Aorta (tissue), 5 donors: ENCODE measurements at places on chromosomes 1 and 21.
A peak's percentile ranks its signal among the peaks of the same experiment; 100 is the strongest.

GRCh38 chr1:183210681-183211080 is 24.6 kb downstream of the LAMC2 start:
- no peaks in the 10 kb centered on the region for H3K27me3 ChIP-seq
- H3K4me1 ChIP-seq, result no peaks in the 10 kb centered on the region
- H3K4me3 ChIP-seq, result no peak overlapping the region
- H3K27ac ChIP-seq, result no peak overlapping the region
- DNase-seq, result no peak

DNA sequence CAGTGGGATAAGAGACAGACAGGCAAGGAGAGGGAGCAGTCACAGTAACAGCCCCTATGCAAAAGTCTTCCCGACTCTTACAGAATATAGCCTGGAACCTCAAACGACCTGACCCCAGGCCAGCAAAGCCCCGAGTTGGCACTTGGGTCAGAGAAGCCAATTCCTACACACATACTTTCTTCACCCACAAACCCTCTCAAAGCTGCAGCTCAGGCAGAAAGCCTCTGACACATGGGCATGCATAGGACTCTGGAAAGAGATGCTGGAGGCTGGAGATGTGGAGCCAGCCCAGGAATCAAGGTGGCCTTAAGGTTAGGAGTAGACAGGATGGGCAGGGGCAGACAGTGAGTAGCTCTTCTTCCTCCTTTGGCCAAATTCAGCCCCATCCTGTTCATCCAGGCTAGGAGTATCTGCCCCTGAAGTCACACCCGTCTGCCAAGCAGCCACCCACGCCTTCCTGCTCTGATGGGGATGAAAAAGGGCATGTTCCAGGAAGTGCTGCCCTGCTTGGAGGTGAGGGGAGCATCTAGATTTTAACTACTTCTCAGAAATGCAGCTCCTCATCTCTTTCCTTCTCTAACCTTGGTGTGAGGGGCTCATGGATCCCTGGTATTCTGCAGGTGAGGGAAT is 7.8 kb downstream of the SLC41A1 start:
- no peak overlapping the region for H3K4me3 ChIP-seq
- H3K27ac ChIP-seq, result no peak overlapping the region
- H3K36me3 ChIP-seq, result no peaks in the 10 kb centered on the region
- H3K4me1 ChIP-seq, result peaks cover 16% of the 10 kb centered on the region
- peak; percentile 72 for DNase-seq

- no peaks in the 10 kb centered on the region for H3K27me3 ChIP-seq
- DNase-seq, result peak; percentile 53
- no peaks in the 10 kb centered on the region for H3K36me3 ChIP-seq
- H3K4me3 ChIP-seq, result no peak overlapping the region
Observed at GRCh38 chr21:35850542-35851103, 209.7 kb downstream of the SETD4 start.

- no peak for DNase-seq
- no peak overlapping the region for H3K27ac ChIP-seq
- no peak overlapping the region for H3K4me3 ChIP-seq
Observed at GRCh38 chr1:247561711-247562110, 12.8 kb downstream of the GCSAML start.

DNA sequence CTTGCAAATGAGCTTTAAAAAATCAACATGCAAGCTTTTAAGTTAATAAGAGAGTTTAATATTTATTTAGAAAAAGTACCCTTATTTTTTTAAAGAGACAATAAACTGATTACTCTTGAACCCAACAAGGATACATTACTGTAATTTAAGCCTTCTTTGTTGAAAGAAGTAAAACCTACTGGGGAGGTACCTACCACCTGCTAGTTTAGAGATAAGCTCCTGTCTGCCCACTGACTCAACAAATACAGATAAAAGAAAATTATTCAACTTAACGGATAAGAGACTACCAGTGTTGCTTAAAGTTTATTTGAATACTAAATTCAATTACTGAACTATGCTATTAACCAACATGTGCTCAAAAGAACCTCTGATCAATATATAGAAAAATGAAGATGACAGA is 23.1 kb downstream of the USP24 start:
- H3K27me3 ChIP-seq, result no peaks in the 10 kb centered on the region
- no peak overlapping the region for H3K27ac ChIP-seq
- H3K36me3 ChIP-seq, result no peaks in the 10 kb centered on the region
- no peak overlapping the region for H3K4me3 ChIP-seq
- peaks cover 3% of the 10 kb centered on the region for H3K4me1 ChIP-seq
- no peak for DNase-seq

- no peak overlapping the region for H3K4me3 ChIP-seq
- no peaks in the 10 kb centered on the region for H3K4me1 ChIP-seq
- no peak overlapping the region for H3K27ac ChIP-seq
- DNase-seq, result no peak
Observed at GRCh38 chr1:180933141-180933540, 20.4 kb downstream of the KIAA1614 start.

- H3K4me3 ChIP-seq, result no peak overlapping the region
- peaks cover 7% of the 10 kb centered on the region for H3K4me1 ChIP-seq
- no peaks in the 10 kb centered on the region for H3K36me3 ChIP-seq
- DNase-seq, result no peak
Observed at GRCh38 chr21:41932191-41932575, 21.6 kb downstream of the C2CD2 start.

DNA sequence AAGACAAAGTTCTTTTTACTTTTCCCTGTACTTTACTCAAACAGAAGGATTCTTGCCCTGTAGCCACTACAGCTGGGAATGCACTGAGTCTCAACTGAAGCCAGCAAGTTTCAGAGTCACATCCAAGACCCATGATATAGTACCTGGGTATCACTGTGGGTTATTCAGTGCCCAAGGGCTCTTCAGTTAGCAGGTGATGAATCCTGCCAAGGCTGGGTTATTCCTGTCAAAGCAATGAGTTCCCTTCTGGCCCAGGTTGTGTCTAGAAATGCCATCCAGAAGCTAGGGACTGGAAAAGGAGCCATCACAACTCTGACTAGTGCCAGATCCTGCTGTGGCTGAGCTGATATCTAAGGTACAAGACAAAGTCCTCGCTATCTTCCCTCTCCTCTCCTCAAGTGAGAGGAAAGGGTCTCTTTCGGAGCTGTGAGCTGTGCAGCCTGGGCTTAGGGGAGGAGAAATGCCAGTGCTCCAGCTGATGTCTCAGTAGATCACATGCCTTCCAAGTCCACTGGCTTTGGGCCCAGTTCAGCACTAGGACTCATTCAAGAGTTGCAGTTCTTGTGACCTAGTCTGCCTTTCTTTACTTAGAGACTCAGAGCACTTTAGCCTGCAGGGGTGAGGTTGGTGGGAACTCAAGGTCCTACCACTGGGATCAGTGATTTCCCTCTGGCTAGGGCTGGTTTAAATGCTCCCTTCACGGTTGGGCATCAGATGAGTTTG is 369.4 kb downstream of the TBX15 start:
- H3K27me3 ChIP-seq, result no peaks in the 10 kb centered on the region
- no peaks in the 10 kb centered on the region for H3K36me3 ChIP-seq
- H3K4me1 ChIP-seq, result no peaks in the 10 kb centered on the region
- no peak overlapping the region for H3K27ac ChIP-seq
- no peak for DNase-seq

- no peak overlapping the region for H3K27ac ChIP-seq
- DNase-seq, result no peak
- H3K27me3 ChIP-seq, result no peaks in the 10 kb centered on the region
- H3K4me1 ChIP-seq, result peaks cover 5% of the 10 kb centered on the region
- H3K4me3 ChIP-seq, result no peak overlapping the region
Observed at GRCh38 chr1:84159533-84160240, 15.6 kb downstream of the PRKACB start.

GRCh38 chr1:34075576-34075975 is 89.5 kb downstream of the CSMD2 start:
- H3K27ac ChIP-seq, result no peak overlapping the region
- DNase-seq, result no peak
- no peaks in the 10 kb centered on the region for H3K36me3 ChIP-seq
- no peaks in the 10 kb centered on the region for H3K4me1 ChIP-seq
- no peaks in the 10 kb centered on the region for H3K27me3 ChIP-seq
- no peak overlapping the region for H3K4me3 ChIP-seq

- H3K4me3 ChIP-seq, result no peak overlapping the region
- peak; percentile 90 for DNase-seq
- peak overlapping the region; percentile 51 for H3K27ac ChIP-seq
- H3K4me1 ChIP-seq, result peaks cover 8% of the 10 kb centered on the region
- H3K27me3 ChIP-seq, result no peaks in the 10 kb centered on the region
- H3K36me3 ChIP-seq, result no peaks in the 10 kb centered on the region
Observed at GRCh38 chr1:225817611-225818061, 7.7 kb downstream of the EPHX1 start.

- H3K36me3 ChIP-seq, result no peaks in the 10 kb centered on the region
- H3K4me1 ChIP-seq, result peaks cover 2% of the 10 kb centered on the region
- DNase-seq, result no peak
- no peaks in the 10 kb centered on the region for H3K27me3 ChIP-seq
Observed at GRCh38 chr1:10020086-10020485, 12.7 kb upstream of the UBE4B start.

- H3K4me3 ChIP-seq, result no peak overlapping the region
- no peaks in the 10 kb centered on the region for H3K36me3 ChIP-seq
- H3K4me1 ChIP-seq, result no peaks in the 10 kb centered on the region
- H3K27ac ChIP-seq, result no peak overlapping the region
Observed at GRCh38 chr1:173410133-173410793, 66.9 kb upstream of the PRDX6 start.

GRCh38 chr1:4110888-4111287 is 210.8 kb upstream of the C1orf174 start:
- no peak overlapping the region for H3K4me3 ChIP-seq
- DNase-seq, result peak; percentile 49
- H3K27ac ChIP-seq, result no peak overlapping the region
- H3K36me3 ChIP-seq, result no peaks in the 10 kb centered on the region

GRCh38 chr1:215704089-215704860 is 137.2 kb downstream of the KCTD3 start:
- H3K36me3 ChIP-seq, result no peaks in the 10 kb centered on the region
- H3K4me1 ChIP-seq, result no peaks in the 10 kb centered on the region
- no peak overlapping the region for H3K4me3 ChIP-seq
- no peak for DNase-seq
- H3K27me3 ChIP-seq, result no peaks in the 10 kb centered on the region

GRCh38 chr1:171254859-171255258 is 6.6 kb downstream of the FMO1 start:
- H3K27me3 ChIP-seq, result no peaks in the 10 kb centered on the region
- no peaks in the 10 kb centered on the region for H3K4me1 ChIP-seq
- no peak overlapping the region for H3K27ac ChIP-seq
- no peak overlapping the region for H3K4me3 ChIP-seq

- no peaks in the 10 kb centered on the region for H3K27me3 ChIP-seq
- H3K27ac ChIP-seq, result no peak overlapping the region
- H3K4me3 ChIP-seq, result no peak overlapping the region
- DNase-seq, result no peak
- no peaks in the 10 kb centered on the region for H3K36me3 ChIP-seq
Observed at GRCh38 chr1:243738020-243738419, 112.0 kb downstream of the AKT3 start.

GRCh38 chr1:221806984-221807383 is 65.1 kb upstream of the DUSP10 start:
- H3K27me3 ChIP-seq, result no peaks in the 10 kb centered on the region
- H3K4me3 ChIP-seq, result no peak overlapping the region
- H3K4me1 ChIP-seq, result no peaks in the 10 kb centered on the region
- no peak for DNase-seq

GRCh38 chr1:24486331-24487065 is 16.1 kb upstream of the RCAN3 start:
- H3K27me3 ChIP-seq, result no peaks in the 10 kb centered on the region
- no peak for DNase-seq
- no peaks in the 10 kb centered on the region for H3K36me3 ChIP-seq
- H3K4me3 ChIP-seq, result no peak overlapping the region
- no peaks in the 10 kb centered on the region for H3K4me1 ChIP-seq

DNA sequence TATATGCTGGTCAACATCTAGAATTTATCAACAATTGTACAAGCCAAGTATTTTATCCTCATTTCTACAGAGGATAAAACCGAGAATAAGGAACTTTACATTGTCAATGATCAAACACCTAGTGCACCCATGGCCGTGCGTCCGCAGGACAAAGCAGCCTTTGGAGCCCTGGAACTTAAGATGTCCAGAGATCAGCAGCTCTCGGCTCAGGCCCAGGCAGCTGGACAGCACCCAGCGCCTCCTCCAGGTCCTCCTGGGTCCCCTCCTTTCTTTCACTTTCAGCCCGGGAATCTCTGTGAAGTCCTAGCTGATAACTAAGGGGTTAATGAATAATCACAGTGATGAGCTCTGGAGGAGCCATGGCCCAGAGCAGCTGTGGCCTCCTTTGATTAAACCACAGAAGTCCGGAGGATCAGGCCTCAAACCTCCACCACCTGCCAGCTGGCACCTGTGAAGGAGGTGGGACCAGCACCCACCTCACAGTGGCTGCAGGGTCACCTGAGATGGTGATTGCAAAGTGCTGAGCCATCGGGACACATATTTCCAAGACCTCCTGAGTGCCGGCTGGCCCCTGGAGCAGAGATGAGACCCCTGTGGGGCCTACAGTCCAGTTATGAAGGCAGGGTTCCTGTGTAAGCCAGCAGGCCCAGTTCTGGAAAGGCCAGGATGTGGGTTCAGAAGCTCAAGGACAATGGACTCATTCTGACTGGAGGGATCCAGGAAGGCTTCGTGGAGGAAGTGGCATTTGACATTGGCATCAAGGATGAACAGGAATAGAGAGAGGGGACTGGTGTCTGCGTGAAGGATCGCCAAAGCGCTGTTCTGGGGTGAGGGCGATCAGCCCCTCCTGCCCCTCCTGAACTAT is 11.6 kb upstream of the SAMD11 start:
- H3K4me3 ChIP-seq, result no peak overlapping the region
- no peak overlapping the region for H3K27ac ChIP-seq
- no peaks in the 10 kb centered on the region for H3K4me1 ChIP-seq
- peak; percentile 73 for DNase-seq
- H3K36me3 ChIP-seq, result no peaks in the 10 kb centered on the region
- no peaks in the 10 kb centered on the region for H3K27me3 ChIP-seq

DNA sequence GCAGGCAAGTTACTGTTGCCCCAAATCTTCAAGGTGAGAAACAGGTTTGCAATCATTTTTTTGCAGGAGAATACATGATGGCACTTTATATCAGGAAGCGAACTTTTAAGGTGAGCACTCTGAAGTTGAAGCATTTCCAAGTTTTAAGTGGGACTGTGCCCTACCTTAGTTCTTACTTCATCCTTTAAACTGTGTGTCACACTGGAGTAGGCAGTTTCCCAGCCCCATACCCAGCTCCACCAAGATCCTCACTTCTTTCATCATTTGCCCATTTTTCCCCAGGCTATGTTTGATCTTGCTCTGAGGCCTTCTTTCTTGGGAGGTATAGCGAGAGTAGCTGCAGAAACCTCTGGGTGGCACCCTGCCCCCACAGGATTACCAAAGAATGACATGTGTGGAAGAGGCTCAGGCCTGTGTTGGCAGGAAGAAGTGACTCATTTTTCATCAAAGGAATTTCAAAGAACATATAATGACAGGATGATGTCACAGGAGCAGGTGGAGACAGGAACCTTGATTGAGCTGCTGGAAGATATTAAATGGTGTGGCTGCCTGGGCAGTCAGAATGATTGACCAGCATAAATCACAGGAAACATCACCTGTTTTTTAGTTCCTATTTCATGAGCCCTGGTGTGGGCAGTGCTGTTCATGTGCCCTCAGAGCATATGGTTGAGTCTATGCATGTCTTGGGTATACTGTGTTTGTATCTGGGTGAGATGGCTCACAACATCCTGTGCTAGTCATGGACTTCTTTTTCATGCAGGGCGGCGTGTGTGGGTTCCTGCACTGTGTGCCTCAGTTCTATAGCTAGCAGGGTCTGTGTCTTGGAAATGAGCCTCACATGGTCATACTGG is 20.8 kb upstream of the MACF1 start:
- H3K36me3 ChIP-seq, result no peaks in the 10 kb centered on the region
- H3K27me3 ChIP-seq, result no peaks in the 10 kb centered on the region
- peak; percentile 80 for DNase-seq
- H3K4me1 ChIP-seq, result no peaks in the 10 kb centered on the region
